ENCODE measurements at places on chromosomes 11 and 22. TPM values are rescaled to one million over a fixed set of nuclear protein-coding genes. Genes with fewer than 3 reads are reported as not detected.

The CD3D gene
- total RNA-seq: not detected

GRCh38 chr11:131979364-131979763 lies 608.9 kb downstream of the NTM start:
- no peak overlapping the region for H3K4me3 ChIP-seq
- H3K27me3 ChIP-seq: no peaks in the 10 kb centered on the region
- H3K27ac ChIP-seq: no peak overlapping the region
- DNase-seq: no peak
- H3K36me3 ChIP-seq: no peaks in the 10 kb centered on the region
- H3K4me1 ChIP-seq: peaks cover 19% of the 10 kb centered on the region

GRCh38 chr11:131985846-131986301 lies 615.5 kb downstream of the NTM start:
- no peak for DNase-seq
- no peak overlapping the region for H3K4me3 ChIP-seq
- no peak overlapping the region for H3K27ac ChIP-seq
- no peaks in the 10 kb centered on the region for H3K27me3 ChIP-seq
- H3K4me1 ChIP-seq: no peaks in the 10 kb centered on the region

- no peak for DNase-seq
- H3K4me1 ChIP-seq: no peaks in the 10 kb centered on the region
- no peak overlapping the region for H3K4me3 ChIP-seq
Observed at GRCh38 chr11:4467811-4468606, 14.4 kb upstream of the OR52K1 start.

DNA sequence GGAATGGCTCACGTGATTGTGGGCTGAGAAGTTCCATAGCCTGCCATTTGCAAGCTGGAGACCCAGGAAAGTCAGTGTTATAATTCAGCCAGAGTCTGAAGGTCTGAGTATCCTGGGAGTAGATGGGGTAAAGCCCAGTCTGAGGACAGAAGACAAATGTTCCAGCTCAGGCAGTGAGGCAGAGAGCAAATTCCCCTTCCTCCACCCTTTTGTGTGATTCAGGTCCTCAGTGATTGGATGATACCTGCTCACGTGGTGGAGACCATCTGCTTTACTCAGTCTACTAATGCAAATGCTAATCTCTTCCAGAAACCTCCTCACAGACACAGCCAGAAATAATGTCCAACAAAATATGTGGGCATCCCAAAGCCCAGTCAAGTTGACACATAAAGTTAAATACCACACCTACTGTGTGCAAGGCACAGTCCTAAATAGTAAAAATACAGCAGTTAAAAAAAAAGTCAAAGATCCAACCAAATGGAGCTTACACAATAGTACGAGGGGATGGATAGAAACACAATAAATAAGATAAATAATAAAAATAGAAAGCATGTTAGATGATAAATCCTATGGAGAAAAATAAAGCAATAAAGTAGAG lies 13.2 kb upstream of the APOL6 start:
- DNase-seq: no peak
- no peak overlapping the region for H3K27ac ChIP-seq
- H3K4me1 ChIP-seq: peaks cover 6% of the 10 kb centered on the region
- H3K36me3 ChIP-seq: no peaks in the 10 kb centered on the region
- H3K4me3 ChIP-seq: no peak overlapping the region

All from PC-3 (cell line).